ENCODE measurements at places on chromosomes 13 and 19.

GRCh38 chr19:42497492-42498168 is 30.7 kb downstream of the CEACAM1 start:
- no peak for DNase-seq

GRCh38 chr13:111460548-111461444 is 140.4 kb downstream of the TEX29 start:
- no peak for DNase-seq

GRCh38 chr19:58033741-58034476 is at the start of gene ZSCAN1:
Gene ZSCAN1, plus strand, starts transcription at chr19:58034025. Its CDS starts 3,812 bp downstream, at chr19:58037837.
- DNase-seq: no peak

GRCh38 chr19:7863157-7863970 is 10.8 kb downstream of the PRR36 start:
- no peak for DNase-seq

GRCh38 chr13:21330126-21330861 is 128.8 kb downstream of the ZDHHC20 start:
- no peak for DNase-seq

DNA sequence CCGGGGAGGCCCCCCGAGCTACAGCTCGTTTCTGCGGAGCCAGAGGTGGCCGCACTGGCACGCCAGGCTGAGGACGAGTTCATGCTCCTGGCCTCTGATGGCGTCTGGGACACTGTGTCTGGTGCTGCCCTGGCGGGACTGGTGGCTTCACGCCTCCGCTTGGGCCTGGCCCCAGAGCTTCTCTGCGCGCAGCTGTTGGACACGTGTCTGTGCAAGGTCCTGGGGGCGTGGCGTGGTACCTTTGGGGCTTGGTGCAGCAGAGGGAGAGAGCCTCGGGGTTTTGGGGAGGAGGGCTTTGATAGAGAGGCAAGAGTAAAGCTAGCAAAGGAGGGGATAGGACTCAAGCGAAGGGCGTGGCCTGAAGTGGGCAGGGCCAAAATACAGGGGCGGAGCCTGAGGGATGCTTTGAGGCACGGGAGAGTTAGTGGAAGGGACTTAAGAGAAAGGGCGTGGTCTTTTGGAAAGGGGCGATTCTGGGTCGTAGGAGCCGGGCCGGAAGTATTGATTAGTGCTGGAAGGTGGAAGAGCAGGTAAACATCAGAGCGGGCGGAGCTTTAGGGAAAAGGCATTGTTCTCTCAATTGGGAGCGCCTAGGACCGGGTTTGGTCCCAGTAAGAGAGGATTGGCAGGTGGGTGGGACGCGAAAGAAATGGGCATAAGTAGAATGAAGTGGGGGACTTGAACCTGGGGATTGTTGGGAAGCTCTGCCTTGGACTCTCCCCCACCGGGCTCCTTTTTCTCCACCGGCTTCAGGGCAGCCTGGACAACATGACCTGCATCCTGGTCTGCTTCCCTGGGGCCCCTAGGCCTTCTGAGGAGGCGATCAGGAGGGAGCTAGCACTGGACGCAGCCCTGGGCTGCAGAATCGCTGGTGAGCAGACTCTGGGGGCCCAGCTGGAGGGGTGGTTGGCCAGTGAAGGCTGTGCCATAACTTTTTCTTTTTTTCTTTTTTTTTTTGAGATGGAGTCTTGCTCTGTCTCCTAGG is 1.2 kb downstream of the PPM1N start:
- no peak for DNase-seq

DNA sequence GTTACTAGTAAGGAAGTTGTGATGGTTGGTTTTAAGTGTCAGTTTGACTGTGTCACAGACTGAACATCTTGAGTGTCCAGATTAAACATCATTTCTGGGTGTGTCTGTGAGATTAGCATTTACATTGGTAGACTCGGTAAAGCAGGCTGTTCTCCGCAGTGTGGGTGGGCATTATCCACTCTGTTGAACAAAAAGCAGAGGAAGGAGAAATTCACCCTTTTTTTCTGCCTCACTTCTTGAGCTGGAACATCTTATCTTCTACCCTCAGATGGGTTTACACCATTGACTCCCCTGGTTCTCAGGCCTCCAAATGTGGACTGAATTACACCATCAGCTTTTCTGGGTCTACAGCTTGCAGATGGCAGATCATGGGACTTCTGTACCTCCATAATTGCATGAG is 63.7 kb upstream of the ZDHHC20 start:
- no peak for DNase-seq

- DNase-seq: no peak
These were observed 3.3 kb upstream of the USP12 start for GRCh38 chr13:27174766-27175455.
